ENCODE measurements at places on chromosomes 3 and 15.

GRCh38 chr3:150744041-150744918 lies 18.7 kb downstream of the SIAH2 start:
- peaks cover 18% of the 10 kb centered on the region for H3K36me3 ChIP-seq
- H3K27ac ChIP-seq: no peak overlapping the region
- no peak overlapping the region for H3K4me3 ChIP-seq
- DNase-seq: no peak

DNA sequence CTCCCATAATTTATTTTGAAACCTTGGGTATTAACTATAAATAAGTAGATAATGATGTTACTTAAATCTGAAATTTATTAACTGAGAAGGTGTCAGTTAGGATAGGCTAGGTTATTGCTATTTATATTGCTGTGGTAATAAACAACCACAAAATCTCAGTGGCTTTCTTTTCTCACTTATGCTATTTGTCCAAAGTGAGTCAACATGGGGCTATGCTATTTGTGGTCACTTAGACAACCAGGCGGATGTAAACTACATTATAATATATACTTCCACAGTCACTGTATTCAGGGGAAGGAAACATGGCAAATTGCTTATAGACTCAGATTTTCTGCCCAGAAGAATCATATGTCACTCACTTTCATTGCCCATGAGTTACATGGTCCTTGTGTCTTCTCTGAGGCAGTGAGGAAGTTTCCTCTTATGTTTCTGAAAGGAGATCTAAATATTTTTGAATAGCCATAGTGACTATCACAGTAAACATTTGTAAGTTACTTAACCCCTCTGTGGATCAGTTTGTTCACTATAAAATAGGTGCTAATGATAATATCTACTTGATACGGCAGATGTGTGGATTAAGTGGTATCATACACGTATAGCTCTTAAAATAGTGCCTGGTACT lies 19.8 kb downstream of the HMG20A start:
- H3K36me3 ChIP-seq: no peaks in the 10 kb centered on the region
- H3K4me1 ChIP-seq: 0 out of 2 replicates have a peak, but pooled peaks cover 2% of the 10 kb centered on the region
- H3K27me3 ChIP-seq: no peaks in the 10 kb centered on the region
- peak; percentile 70 for DNase-seq
- no peak overlapping the region for H3K4me3 ChIP-seq

- peaks cover 3% of the 10 kb centered on the region for H3K4me1 ChIP-seq
- no peak overlapping the region for H3K4me3 ChIP-seq
- DNase-seq: no peak
These were observed 335.9 kb upstream of the WNT5A start for GRCh38 chr3:55823001-55823400.

DNA sequence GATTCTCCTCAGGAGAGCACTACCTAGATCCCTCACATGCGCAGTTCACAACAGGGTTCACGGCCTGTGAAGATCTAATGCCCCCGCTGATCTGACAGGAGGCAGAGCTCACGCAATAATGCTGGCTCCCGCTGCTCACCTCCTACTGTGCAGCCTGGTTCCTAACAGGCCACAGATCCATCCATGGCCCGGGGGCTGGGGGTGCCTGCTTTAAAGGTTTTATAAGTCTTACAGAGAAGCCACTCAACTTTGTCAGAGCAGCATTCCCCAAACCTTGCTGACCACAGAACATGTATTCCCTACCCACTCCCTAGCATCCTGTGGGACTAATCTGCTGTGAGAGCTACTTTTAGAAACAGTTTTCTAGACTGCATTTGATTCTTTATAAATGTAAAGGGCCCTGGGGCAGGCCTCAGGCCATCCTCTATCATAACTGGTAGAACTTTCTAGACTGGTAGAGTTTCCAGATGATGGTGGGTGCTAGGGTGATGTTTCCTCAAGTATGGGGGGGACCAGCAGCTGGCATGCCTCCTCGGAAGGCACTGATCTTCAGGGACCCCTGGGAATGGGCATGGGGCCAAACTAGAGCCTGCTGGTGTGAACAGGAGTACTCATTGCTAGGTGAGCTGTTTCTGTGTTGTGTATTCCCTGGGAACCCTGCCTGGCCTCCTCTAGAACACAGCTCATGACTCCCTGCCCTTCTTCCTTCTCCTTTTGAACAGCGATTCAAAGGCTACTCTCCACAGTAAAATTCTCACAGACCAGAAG lies 25.7 kb upstream of the RAD18 start:
- peaks cover 5% of the 10 kb centered on the region for H3K27me3 ChIP-seq
- no peaks in the 10 kb centered on the region for H3K36me3 ChIP-seq

GRCh38 chr3:135143474-135143873 lies 348.4 kb downstream of the EPHB1 start:
- H3K36me3 ChIP-seq: no peaks in the 10 kb centered on the region
- no peaks in the 10 kb centered on the region for H3K4me1 ChIP-seq
- no peaks in the 10 kb centered on the region for H3K27me3 ChIP-seq
- H3K4me3 ChIP-seq: no peak overlapping the region
- no peak for DNase-seq

DNA sequence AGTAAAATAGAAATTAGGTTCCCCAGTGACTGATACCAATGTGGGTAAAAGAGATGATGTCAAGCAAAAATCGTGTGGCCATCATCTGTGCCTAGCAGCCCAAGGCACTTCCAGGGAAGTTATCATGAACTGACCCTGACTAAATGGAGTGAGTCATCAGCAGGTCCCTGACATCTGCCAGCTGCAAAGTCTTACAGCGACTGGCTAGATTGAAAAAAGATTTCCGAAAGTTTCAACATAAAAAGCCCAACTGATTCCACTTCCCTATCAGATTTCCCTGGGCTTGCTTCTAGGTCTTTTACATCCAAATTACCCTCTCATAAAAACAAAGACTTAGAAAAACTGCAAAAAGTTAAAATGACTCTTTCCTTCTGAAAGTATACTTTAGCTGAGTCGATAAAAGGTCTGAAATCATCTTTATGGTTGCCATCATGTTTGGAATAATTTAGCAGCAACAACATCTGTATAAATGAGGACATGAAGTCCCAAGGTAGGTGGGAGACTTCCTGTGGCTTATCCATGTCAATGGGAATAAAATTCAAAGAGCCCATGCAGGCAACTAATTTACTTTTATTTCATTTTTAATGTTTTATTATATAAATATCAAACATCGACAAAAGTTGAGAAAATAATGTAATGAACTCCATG lies 342.8 kb downstream of the ERC2 start:
- no peaks in the 10 kb centered on the region for H3K4me1 ChIP-seq
- peak; percentile 80 for DNase-seq
- H3K27me3 ChIP-seq: peaks cover 2% of the 10 kb centered on the region
- H3K27ac ChIP-seq: no peak overlapping the region
- no peak overlapping the region for H3K4me3 ChIP-seq

GRCh38 chr3:8857720-8858367 lies 88.4 kb upstream of the OXTR start:
- H3K4me3 ChIP-seq: no peak overlapping the region
- H3K27ac ChIP-seq: no peak overlapping the region
- no peak for DNase-seq

DNA sequence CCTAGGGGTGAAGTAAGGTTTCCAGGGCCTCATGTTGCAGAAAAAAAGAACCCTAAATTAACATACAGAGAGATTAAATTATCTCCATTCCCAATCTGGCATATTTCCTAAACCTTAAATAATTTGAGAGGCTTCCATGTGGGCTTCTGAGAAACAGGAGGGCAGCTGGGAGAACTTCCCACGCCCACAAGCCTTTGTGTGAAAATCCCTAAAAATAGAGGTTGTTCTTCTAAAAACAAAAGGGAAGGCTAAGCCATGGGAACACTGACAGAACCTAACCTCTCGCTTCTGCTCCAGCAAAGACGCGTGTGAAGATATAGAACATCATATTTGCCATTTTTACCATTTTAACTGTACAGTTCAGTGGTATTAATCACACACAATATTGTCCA lies 812 bp upstream of the SLC12A8 start:
- no peaks in the 10 kb centered on the region for H3K36me3 ChIP-seq
- H3K4me1 ChIP-seq: peaks cover 3% of the 10 kb centered on the region
- peaks cover 26% of the 10 kb centered on the region for H3K27me3 ChIP-seq
- no peak for DNase-seq
- H3K27ac ChIP-seq: no peak overlapping the region

DNA sequence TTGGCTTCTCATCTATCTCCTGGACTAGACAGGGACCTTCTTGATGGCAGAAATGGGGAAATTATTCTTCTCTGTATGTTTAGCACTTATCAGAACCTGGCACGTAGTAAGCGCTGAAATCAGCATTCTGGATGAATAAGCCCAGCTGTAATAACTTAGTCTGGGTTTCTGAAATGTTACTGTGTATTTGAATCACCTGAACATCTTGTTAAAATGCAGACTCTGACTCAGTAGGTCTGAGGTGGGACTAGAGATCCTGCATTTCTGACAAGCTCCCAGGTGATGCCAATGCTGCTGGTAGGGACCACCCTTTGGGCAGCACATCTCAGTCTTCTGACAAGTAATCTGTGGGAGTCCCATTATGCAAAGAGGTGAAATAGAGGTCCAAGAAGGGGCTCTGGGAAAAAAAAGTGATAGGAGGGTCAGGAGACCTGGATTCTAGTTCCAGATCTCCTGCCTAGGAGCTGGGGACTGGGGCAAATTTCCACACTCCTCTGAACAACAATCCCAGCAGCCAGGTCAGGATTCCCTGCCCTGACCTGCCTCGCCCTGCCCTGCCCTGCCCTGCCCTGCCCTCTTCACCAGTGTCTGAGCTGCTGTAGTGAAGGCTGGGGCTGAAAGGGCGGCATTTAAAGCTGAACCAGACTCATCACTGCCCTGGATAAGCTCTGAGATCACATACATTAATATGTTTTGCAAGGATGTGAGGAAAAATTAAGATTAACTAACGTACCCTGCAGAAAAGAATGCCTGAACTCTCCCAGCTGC lies 17.2 kb upstream of the SLC6A11 start:
- no peak for DNase-seq
- no peaks in the 10 kb centered on the region for H3K4me1 ChIP-seq
- no peak overlapping the region for H3K27ac ChIP-seq
- H3K4me3 ChIP-seq: no peak overlapping the region

DNA sequence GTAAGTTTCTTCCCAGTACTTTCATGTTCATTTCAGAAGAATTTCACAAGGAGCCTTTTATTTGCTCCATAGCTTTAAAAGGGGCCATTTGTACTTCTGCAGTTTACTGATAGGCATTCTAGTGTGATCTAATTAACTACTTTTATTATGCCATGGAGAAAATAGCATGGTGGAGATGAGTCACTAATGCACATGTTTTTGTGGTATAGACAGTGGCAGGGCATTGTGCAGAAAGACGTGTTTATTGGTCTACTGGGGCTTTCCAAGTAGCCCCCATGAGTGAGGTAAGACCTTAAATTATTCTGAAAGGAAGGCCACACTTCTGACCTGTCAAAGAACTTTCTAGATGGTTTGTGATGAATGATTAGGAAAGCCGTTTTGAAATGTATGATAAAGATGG lies 810.0 kb upstream of the NR2F2 start:
- H3K27ac ChIP-seq: no peak overlapping the region
- no peaks in the 10 kb centered on the region for H3K4me1 ChIP-seq
- no peak overlapping the region for H3K4me3 ChIP-seq
- no peak for DNase-seq
- H3K27me3 ChIP-seq: no peaks in the 10 kb centered on the region
- H3K36me3 ChIP-seq: no peaks in the 10 kb centered on the region

- no peak for DNase-seq
- no peaks in the 10 kb centered on the region for H3K4me1 ChIP-seq
- H3K27ac ChIP-seq: no peak overlapping the region
- H3K36me3 ChIP-seq: peaks cover 6% of the 10 kb centered on the region
These were observed 70.6 kb downstream of the ACAP2 start for GRCh38 chr3:195372220-195372619.

DNA sequence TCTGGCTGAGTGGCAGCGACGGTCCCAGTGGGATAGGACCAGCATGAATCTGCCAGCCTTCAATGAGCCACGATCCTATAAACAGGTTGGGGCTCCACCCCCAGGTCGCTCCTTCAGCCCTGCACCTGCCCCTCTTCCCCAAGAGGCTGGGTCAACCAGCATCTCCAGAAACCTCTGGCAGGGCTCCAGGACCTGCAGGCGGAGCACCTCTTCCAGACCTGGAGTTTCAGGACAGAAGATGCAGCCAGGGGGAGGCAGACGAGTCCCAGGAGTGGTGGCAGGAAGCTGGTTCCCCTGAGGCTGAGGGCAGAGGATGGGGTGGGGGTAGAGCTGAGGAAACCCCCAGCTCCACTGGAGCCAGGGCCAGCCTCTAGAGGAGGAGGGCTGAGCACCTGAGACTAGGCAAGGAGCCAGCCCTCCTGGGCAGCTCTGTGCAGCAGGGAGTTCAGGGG lies at the start of gene PLA2G4D:
PLA2G4D (minus strand) TSS at position 51 of the 452 bp plus-strand sequence. CDS start 103 bp downstream, outside the sequence.
- peaks cover 57% of the 10 kb centered on the region for H3K27me3 ChIP-seq
- no peaks in the 10 kb centered on the region for H3K36me3 ChIP-seq
- DNase-seq: no peak
- H3K27ac ChIP-seq: no peak within 1 kb of the TSS
- H3K4me1 ChIP-seq: no peaks in the 10 kb centered on the region
- H3K4me3 ChIP-seq: no peak within 1 kb of the TSS
